MM.1S (cell line): ENCODE measurements at places on chromosomes 2 and 18.

- DNase-seq: no peak
Measured at GRCh38 chr2:59195851-59196250, 954.7 kb upstream of the FANCL start.

DNA sequence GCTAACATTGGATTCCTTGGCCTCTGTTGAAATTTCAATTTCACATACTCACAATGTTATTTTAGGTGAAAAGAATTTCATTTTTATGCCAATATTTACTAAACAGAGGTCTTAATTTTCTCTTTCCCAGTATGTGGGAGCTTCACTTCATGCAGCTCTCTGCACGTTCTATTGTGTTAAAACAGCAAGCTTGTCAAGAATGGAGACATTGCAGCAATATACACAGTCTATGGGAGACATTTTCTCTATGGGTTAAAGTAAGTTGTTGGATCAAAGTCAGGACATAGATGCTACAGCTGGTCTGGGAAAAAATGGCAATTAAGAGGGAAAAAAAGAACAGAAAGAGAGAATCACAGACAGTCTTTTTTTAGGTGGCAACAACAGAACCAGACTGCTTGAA lies 70.4 kb upstream of the ARHGAP15 start:
- DNase-seq: no peak

- no peak for DNase-seq
Measured at GRCh38 chr2:219459460-219460311, 25.0 kb downstream of the SPEG start.

DNA sequence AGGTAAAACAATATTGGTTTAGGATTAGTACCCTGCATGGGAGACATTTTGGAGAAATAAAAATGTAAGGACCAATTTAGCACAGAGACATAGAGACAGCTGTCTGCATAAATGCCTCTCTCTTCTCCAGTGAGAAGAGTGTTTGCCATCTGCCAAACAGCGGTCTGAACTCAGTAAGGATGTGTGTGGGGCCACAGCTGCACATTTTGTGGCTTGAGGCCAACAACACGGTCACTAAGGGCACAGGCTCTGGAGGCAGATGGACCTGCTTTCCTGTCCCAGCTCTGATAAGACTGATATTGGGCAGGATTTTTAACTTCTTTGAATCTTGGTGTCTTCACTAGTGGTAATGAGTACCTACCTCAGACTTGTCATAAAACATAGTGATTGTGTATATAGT lies 10.2 kb downstream of the ZBTB14 start:
- DNase-seq: no peak

GRCh38 chr2:9806298-9806610 lies 37.0 kb upstream of the TAF1B start:
- DNase-seq: no peak

GRCh38 chr2:151071382-151071781 lies 190.3 kb downstream of the RBM43 start:
- no peak for DNase-seq

- DNase-seq: no peak
Measured at GRCh38 chr2:239285071-239285931, 115.5 kb downstream of the HDAC4 start.

- DNase-seq: no peak
Measured at GRCh38 chr2:12636837-12637581, 79.7 kb upstream of the TRIB2 start.

DNA sequence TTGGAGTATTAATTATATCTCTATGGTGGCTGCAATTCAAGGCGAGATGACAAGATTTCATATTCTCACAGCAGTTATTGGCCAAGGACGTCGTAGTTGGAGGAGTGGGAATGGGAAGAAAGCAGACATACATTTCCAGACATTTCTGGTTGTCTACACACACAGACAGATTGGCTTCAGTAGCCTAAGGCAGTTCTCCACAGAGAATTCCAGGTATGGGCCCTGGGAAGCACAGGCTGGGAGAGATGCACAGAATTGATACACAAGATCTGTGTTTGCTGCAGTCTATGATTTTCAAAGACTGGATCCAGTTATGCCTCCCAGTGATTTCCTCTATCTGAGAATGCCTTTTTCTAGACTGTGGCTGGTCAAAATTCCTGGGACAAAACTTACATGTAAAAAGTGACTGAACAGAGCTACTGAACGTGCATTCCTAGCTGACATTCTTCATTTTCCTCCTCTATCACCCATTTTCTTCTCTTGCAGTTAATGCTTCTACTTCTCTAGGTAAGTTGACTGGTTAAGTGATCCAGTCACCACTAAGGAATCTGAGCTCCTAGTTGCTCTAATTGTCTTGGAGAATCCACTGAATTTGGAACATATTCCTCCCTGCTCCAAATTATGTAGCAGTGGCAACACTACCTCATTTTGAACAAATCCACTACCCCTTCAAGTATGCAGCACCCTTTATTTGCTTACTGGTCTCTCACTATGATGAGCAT lies 386.7 kb upstream of the CDH7 start:
- no peak for DNase-seq

DNA sequence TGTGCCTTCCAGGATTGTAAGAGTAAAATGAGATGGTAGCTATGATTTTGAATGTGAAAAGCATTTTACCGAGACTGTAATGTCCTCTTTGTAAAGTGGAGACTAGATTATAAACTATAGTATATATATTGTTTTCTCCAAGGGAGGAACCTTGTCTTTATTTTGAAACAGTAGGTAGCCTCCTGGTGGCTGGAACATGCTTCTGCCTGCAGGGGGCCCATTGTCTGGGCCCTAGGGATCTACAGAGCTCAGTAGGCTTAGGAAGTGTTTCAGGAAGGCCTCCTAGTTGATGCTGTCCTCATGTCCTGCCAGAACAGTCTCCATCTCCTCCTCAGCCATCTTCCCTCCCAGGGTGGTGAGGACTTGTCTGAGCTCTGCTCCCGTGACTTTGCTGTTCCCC lies 3.0 kb downstream of the PIKFYVE start:
- DNase-seq: no peak

DNA sequence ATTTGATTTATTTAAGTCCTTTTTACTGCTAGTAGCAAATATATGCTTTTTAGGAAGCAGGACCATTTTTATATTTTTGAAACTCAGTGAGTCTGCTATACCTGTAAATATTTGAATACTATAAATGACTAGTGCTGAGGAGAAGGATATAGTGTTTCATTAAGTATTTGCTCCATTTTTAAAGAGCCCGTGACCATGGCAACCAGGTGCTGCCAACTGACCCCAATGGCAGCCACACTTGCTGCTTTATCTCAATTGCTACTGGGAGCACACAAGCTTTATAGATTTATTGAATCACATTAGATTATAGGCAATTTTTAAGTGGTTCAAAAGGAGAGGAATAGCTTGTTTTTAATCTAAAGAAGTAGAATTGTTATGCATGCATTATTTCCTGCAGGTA lies 142.0 kb downstream of the SCG2 start:
- no peak for DNase-seq

DNA sequence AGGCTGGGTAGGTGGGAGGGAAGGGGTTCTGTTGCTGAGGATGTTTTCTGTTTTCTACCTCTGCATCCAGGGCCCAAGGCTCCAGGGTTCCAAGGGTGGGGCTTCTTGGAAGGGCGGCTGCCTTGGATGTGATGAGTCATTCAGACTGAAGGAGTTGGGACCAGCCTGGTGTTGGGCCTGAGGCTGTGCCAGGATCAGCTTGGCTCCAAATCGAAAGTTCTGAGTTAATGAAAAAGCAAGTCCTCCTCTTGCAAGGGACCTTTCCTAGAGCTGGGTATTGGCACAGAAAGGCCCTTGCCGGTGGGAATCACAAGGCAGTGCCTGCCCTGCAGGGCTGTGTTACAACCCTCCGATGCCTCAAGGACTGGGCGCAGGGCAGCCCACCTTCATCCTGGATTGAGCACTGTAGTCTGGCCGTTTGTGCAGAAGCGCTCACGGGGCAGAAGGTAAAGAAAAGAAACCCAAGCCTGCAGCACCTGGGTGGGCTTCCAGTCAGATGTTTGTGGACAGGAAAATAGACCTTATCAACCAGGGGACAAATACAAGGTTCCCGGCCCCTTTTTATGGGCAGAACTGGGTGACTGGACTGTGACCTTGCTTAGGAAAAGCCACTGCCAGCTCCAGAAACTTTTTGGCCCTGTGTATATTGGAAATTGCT lies 52.5 kb upstream of the MCFD2 start:
- no peak for DNase-seq

DNA sequence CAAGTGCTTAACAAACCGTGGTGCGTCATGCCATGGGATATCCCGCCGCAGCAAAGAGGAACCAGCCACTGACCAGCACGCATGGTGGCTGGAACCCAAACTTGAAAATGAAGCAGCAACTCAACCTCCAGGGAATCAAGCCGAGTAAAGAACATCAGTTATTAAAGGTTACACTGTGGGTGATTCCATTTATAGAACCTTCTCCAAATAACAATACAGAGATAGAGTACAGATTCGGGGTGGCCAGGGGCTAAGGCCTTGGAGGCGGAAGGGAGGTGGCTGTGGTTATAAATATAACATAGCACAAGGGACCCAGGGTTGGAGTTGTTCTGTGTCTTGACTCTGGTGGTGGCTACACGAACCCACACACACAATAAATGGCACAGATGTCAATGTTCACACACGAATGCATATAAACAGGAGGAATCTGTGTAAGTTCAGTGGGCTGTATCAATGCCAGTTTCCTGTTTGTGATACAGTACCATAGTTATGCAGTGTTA lies 123.1 kb downstream of the EIPR1 start:
- DNase-seq: no peak

DNA sequence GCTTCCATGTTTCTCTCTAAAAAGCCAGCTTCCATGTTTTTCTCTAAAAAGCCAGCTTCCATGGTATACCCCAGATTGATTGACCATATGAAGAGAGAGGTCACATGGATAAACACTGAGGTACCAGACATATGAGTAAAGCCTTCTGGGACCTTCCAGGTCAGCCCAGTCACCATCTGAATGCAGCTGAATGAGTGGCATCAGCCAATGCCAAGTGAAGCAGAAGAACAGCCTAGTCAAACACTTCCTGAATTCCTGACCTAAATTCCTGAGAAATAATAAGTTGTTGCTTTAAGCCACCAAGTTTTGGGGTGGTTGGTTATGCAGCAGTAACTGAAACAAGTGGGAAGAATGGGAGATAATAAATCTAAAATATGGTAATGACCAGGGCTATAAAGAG lies 5.7 kb upstream of the ALS2 start:
- DNase-seq: no peak

DNA sequence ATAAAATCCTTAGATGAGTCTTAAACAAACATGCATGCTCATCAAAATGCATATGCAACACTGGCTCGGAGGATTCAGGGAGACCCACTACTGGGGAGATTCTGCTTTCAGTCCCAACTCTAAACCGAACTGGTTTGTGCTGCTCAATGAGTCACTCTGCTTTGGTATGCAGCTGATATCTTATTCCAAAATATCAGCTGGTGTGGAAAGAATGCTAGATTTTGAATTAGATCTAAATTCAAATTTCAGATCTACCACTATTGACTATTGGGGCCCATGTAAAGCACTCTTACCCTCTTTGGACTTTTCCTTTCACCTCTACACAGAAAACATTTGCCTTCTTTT lies 39.2 kb upstream of the TTN start:
- no peak for DNase-seq

DNA sequence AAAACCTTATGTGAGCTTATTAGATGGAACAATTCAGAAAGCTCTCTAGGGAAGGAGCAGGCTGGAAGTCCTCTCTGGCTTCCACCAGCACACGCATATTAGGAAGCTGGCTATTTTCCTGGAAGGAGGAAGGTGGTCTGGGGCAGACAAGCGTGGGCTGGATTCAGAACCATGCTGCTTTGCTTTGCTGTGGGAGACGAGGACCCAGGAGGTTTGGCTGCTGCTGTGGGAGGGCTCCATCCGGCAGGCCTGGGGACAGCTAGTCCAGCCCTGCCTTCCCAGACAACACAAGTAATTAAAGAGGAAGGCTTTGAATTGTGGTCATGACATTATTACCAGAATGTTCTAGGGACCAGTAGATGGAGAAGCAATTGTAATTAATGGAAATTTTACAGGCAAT lies 238.8 kb upstream of the MYT1L start:
- DNase-seq: no peak

DNA sequence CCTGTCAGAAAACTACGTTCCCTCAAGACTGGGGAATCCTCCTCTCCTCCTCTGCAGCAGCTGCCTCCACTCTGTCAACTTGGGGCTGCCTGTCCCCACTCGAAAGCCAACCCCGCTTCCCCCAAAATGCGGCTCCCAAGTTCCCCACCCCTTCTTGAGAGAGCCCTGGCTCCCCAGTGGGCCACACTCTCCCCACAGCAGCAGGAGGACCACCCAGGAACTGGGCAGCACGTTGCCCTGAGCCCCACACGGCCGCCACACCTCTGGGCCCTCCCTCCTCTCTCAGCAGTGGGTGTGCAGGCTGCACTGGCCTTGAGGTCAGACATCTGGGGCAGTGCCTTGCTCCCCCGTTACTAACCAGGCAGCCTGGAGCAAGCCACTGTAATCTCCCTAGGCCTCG lies 9.6 kb upstream of the TEX51 start:
- no peak for DNase-seq

- peak; percentile 47 for DNase-seq
Measured at GRCh38 chr2:202104286-202104870, 31.3 kb downstream of the KIAA2012 start.

DNA sequence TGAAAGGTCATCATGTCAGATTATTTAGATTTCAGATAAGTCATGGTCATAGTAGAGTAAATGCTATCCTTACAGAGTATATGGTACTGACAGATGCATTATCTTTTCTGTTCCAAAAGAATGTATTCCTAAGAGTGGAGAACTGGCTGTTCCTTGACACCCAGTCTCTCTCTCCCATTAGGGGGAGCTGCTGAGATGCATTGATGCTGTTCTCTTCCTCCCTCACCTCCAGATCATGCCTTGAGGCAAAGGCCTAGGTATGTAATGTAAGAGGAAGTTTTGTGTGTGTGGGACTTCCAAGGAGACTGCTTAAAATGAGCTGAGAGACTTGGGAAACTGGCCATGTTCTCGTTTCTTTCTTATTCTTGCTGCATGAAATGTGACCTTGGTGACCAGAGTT lies 979.5 kb upstream of the CELF4 start:
- peak; percentile 29 for DNase-seq

DNA sequence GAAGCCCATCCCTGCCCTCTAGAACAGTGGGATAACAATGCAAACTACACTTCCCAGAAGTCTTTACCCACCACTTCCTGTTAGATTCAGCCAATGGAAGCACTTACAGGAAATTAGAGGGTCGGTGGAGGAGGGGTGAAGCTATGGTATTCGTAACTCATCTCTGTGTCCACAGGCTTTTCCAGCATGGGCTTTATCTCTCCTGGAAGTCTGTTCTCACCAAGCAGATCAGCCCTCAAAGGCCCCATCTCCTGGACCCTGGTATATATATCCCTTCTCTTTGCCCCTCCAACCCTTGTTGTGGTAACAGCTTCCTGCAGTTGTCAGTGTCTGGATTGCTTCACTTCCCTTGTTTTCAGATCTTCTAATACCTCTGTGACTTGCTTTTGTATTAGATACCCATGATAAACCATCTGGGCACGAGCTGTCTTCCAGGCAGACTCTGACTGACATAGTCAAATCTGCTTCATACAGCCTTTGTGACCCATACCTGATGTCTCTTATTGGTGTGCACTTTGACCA lies 475.0 kb upstream of the POU3F3 start:
- peak; percentile 12 for DNase-seq
